ENCODE measurements at places on chromosomes 1 and 21. TPM values are rescaled to one million over a fixed set of nuclear protein-coding genes. Genes with fewer than 3 reads are reported as not detected.

Gene PDC
- polyA plus RNA-seq: not detected

Gene RBM11
- polyA plus RNA-seq: 1.7 TPM

Gene LCE2A
- not detected for polyA plus RNA-seq

Gene NPPB
- 0.83 TPM for polyA plus RNA-seq

Gene NKAIN1
- polyA plus RNA-seq: 0.38 TPM

Gene NUP210L
- polyA plus RNA-seq: not detected

Gene S100A8
- 65,887 TPM for polyA plus RNA-seq

Gene KRTAP21-1
- not detected for polyA plus RNA-seq

Gene SSX2IP
- polyA plus RNA-seq: 4.2 TPM

Gene LCE6A
- polyA plus RNA-seq: not detected

Gene INSRR
- polyA plus RNA-seq: not detected

Gene CC2D1B
- 12.5 TPM for polyA plus RNA-seq

Gene RXFP4
- polyA plus RNA-seq: 0.04 TPM

Gene IQCC
- 1.6 TPM for polyA plus RNA-seq

Gene OR10R2
- polyA plus RNA-seq: not detected

Gene NCMAP
- 0.02 TPM for polyA plus RNA-seq

Gene ZNF670
- polyA plus RNA-seq: 0.49 TPM

Gene SPRR2A
- 3,933 TPM for polyA plus RNA-seq

Gene RGS18
- polyA plus RNA-seq: 0.41 TPM

Gene ANKRD34A
- polyA plus RNA-seq: 0.47 TPM

Gene TMEM9
- polyA plus RNA-seq: 25.7 TPM

Gene MTARC1
- 6.0 TPM for polyA plus RNA-seq

Gene PTPN22
- polyA plus RNA-seq: 0.76 TPM

Gene HNRNPCL4
- not detected for polyA plus RNA-seq

Gene CNIH4
- polyA plus RNA-seq: 71.4 TPM

Gene DEPDC1
- polyA plus RNA-seq: 2.9 TPM

Gene PLA2G2C
- polyA plus RNA-seq: 0.07 TPM

Gene CENPF
- 15.9 TPM for polyA plus RNA-seq

Gene FMN2
- 0.11 TPM for polyA plus RNA-seq

Gene CADM3
- polyA plus RNA-seq: 1.1 TPM

Gene HSPB7
- polyA plus RNA-seq: 21.7 TPM

Gene CD247
- polyA plus RNA-seq: 1.6 TPM

Gene BRDT
- polyA plus RNA-seq: not detected

Gene NR1I3
- polyA plus RNA-seq: not detected

Gene NCSTN
- polyA plus RNA-seq: 34.2 TPM

Gene HES2
- polyA plus RNA-seq: 34.3 TPM

Gene CR1
- 0.12 TPM for polyA plus RNA-seq

Gene ANKRD45
- not detected for polyA plus RNA-seq

Gene PADI2
- polyA plus RNA-seq: 0.58 TPM

Gene RIMS3
- polyA plus RNA-seq: 0.56 TPM

Gene ZFP69
- 3.1 TPM for polyA plus RNA-seq

Gene CAPZA1
- 88.1 TPM for polyA plus RNA-seq

Gene S100A5
- 0.11 TPM for polyA plus RNA-seq

Gene ZNF672
- 15.8 TPM for polyA plus RNA-seq

Gene OSBPL9
- polyA plus RNA-seq: 26.0 TPM

Gene NPHS2
- not detected for polyA plus RNA-seq

Gene NENF
- 39.9 TPM for polyA plus RNA-seq

Gene LRRC38
- polyA plus RNA-seq: 0.09 TPM

Gene C1orf56
- polyA plus RNA-seq: 2.9 TPM

Gene SLAMF8
- polyA plus RNA-seq: 0.33 TPM

Gene AGBL4
- 0.02 TPM for polyA plus RNA-seq

Measured in esophagus (tissue), 2 donors.